ENCODE measurements at places on chromosomes 6 and 20. TPM values are rescaled to one million over a fixed set of nuclear protein-coding genes. Genes with fewer than 3 reads are reported as not detected.

RAD21L1 gene
- total RNA-seq = not detected

CLPSL1 gene
- total RNA-seq = not detected

DPPA5 gene
- not detected for total RNA-seq

OOEP gene
- not detected for total RNA-seq

RUNX2 gene
- total RNA-seq = 37.7 TPM

GJA10 gene
- total RNA-seq = not detected

TSBP1 gene
- total RNA-seq = not detected

PPT2 gene
- total RNA-seq = 25.7 TPM

DNA sequence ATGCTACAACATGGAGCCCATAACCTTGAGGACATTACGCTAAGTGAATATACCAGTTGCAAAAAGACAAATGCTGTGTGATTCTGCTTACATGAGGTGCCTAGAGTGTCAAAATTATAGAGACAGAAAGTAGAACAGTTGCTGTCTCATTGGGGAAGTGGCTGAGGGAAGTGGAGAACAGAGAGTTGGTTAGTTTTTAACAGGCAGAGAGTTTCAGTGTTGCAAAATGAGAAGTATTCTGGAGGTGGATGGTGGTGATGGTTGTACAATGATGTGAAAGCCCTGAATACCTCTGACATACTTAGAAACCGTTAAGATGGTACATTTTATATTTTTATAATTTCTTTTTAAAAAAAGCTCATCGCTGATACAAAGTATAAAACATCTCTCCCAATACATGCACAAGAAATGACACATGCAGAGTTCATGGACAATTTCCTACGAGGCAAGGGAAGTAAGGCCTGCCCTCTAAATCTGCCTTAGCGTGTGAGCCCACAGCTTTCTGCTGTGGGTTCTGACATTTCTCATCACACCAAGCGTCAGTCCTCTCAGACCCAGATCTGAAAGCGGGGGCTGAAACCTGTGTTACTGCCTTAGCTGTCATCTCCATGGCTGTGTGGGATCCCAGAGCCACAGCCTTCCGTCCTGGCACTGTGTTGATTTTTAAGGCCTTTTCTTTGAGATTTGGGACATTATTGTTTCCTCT lies 126.0 kb downstream of the RNASET2 start:
- DNase-seq = no peak

DNA sequence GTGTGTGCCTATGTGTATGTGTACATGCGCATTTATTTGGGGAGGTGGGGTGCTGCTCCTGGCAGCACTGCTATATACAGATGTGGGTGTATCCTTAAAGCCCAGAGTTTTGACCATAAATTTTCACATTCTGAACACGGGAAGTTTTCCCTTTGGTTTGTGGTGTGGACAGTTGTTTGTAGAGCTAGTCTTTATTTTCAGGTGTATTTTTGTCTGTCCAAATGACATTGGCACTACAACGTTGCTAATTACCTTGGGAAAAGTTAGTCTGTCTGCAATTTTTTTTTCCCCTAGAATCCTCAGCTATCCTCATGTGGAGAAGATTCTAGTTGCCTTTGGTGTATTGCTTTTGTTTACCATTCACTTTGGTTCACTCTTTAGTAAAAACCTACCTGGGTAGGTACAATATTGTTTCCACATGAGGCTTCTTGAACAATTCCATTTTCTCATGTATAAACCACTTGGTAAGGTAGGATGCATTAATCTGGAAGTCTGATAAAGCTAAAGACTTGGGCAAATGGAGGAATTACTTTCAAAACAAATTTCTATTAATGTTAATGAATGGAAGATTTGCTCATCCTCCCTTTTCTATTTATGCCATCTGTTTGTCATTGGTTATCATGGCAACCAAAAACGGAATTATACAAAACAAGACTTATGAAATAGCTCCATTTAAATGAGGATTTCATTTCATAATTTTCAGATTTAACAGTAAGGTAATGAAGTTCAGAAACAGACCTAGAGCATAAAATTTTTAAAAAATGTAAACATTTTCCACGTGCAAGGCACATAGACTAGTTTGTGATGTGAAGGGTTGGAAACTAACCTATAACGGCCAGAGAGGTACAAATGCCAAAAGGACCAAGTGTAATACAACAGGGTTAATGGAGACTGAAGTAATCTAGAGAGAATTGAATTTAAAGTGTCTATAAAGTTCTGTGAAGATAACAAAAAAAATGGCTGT lies 3.9 kb downstream of the CCN2 start:
- peak; percentile 16 for DNase-seq

GRCh38 chr6:100344761-100345160 lies 120.0 kb downstream of the SIM1 start:
- DNase-seq = no peak

DNA sequence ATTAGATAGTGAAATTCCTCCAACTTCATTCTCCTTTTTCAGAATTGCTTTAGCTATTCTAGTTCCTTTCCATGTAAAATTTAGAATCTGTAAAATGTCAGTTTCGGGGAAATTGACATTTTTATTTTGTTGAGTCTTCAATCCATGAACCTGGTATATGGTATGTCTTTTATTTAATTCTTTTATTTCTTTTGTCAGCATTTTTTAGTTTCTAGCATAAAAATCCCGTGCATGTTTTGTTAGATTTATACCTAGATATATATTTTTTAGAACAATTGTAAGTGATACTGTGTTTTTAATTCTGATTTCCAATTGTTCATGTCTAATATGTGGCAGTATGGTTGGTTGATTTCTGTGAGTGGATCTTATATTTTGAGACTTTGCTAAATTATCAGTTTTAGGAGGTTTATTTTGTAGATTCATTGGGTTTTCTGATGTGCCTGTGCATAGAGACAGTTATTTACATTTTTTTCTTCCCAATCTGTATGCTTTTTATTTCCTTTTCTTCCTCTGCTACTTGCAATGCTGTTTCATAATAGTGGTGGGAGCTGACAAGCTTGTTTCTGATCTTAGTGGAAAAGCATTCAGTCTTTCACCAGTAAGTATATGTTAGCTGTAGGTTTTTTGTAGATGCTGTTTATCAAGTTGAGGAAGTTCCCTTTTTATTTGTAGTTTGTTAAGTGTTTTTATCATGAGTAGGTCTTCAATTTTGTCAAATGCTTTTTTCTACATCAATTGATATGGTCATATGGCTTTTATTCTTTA lies 13.7 kb downstream of the TAB2 start:
- no peak for DNase-seq

DNA sequence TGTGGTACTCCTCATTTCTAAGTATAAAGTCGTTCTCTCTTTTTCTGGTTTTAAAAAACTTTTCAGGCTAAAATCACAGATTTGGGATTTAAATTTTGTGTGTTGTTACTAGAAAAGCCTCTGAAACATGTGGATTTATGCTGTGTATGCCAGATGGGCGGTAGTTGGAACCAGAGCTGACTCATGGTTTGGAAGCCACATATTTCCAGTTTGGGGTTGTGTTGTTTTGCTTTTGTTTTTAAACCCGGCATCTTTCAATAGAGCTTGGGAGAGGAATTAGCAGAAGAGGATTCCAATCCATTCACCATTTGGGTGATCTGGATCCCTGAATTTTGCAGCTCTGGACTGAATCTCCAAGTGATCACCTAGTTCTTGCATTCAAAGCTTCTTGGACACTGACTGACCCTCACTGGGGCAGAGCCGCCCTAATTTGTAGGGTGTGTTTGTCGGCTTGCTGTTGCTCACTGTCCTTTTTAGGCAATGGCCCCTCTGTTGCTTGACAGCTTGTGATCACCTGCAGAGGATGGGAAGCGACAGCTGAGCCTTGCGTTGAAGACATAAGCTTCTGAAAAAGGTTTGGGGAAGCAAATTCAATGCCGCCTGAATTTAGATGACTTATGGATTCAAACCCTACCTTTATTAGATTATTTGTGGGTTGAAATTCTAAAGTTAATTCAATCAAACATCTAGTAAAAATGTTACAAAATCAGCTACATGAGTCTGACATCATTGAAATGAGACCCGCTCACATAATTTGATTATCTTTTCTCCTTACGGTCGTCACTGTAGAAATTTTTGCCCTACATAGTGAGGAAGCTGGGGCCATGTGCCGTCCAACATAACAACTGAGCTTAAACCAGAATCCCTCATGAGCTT lies 79.9 kb upstream of the CD83 start:
- DNase-seq = peak; percentile 69

GRCh38 chr6:4030669-4031068 lies 48.3 kb downstream of the FAM217A start:
- no peak for DNase-seq

DNA sequence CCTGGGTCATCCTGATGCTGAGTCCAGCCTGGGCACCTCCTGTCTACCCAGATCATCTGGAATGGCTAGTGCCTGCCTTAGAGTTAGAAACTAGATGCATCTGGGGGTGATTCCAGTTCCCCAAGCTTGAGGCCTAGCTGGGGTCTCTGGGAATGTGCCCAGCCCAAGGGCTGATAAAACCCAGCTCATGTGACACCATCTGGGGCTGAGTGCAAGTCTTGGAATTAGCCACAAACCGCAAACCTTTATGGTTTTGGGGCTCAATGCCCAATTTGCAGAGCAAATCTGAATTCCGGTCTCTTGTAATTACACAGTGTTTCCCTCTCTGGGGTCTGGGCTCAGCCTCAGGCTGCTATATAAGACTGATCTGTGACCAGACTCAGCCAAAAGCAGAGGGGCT lies at the start of gene BPIFB4:
BPIFB4 (plus strand) TSS at position 385 of the 400 bp plus-strand sequence. CDS start 1,884 bp downstream, outside the sequence.
- DNase-seq = peak; percentile 74

- DNase-seq = no peak
These were observed 44.4 kb downstream of the RPS12 start for GRCh38 chr6:132858750-132859149.

DNA sequence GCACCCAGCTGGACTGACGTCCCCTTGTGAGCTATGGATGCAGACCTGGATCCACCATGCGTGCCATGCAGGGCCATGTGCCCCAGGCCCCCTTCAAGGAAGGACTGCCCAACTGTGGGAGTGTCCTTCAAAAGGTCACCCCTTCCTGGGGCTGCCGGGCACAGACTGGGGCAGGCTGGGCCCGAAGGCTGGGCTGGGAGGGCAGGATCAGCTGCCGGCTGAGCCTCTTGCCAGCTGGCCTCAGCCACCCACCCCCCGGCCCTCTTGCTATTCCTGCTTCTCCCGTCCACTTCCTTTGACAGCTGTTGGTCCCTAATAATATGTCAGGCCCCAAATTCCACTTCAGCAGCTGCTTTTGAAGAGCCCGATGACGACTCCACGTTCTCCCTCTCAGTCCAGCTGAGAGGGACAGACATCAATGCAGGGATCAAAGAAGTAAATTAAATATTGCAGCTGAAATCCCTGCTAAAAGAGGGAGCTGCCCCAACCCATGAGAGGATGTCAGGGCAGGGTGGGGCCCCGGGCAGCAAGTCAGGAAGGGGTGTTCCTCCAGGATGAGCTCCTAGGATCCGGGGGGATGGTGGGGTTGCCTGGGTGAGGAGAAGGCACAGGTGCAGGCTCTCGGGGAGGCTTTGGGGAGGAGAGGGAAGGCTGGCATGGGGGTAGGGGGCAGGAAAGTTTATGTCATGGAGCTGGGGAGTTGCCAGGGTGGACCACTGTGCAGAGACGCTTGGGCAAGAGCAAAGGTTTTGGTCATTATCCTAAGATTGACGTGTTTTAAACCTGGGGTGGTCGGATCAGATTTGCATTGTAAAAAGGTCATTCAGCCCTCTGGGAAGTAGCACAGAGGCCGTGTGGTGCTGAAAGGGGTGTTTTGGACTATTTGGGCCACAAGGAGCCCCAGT lies 185.0 kb downstream of the ANKRD60 start:
- no peak for DNase-seq
